Brain pericyte (primary cell): ENCODE measurements at places on chromosomes 5 and 9.

GRCh38 chr5:610744-611730 lies 1.1 kb upstream of the CEP72 start:
- DNase-seq: no peak

GRCh38 chr5:37532976-37533740 lies 154.0 kb downstream of the WDR70 start:
- peak; percentile 43 for DNase-seq

DNA sequence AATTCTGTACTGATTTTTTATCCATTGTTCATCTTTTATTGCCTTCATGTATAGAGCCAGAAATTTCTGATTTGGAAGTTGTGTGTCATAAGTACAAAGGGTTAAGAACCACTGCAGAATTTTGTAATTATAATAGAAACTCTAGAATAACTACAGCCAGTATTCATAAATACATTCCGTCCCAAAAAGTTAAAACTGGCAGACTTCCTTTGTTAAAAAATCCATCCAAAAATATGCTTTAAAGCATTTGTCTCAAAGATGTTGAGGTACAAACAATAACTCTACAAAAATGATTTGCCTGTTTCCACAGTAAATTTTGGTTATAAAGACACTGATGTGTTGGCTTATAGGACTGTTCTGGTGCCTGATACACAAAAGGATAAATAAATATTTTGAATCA lies 436.6 kb downstream of the DTWD2 start:
- DNase-seq: no peak

GRCh38 chr5:14588145-14588544 lies 6.6 kb downstream of the OTULINL start:
- DNase-seq: no peak

DNA sequence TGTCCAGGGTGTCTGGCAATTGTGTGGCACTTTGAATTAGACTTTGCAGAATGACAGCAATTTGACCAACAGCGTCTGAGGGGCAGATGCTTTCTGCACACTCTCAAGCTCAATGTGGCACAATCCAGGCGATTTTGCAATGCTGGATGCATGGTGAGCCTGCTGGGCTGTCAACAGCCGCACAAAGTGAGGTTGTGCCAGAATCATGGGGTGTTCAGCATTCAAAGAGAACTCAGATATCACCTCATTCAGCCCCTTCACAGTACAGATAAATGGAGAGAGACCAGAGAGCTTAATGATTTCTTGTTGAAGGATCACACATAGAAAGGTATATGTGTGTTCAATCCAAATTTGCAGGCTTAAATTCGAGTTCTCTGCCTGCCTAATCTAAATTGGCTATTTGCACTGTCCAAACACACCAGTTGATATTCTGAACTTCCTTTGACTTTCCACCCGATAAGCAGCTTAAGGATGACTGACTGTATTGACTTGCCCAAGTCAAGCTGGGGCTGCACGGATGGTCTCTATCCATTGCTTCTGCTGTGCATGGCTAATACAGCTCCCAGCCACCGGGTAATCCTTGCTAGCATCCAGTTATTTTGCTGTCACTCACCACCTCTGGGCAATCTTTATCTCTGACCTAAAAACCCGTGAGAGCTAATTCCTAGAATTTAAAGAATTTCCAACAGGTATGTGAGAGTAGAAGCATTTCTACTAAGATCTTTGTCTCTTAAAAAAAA lies 157.9 kb upstream of the TAS2R1 start:
- no peak for DNase-seq
